ENCODE measurements at places on chromosomes 11 and 22. TPM values are rescaled to one million over a fixed set of nuclear protein-coding genes. Genes with fewer than 3 reads are reported as not detected.

DNA sequence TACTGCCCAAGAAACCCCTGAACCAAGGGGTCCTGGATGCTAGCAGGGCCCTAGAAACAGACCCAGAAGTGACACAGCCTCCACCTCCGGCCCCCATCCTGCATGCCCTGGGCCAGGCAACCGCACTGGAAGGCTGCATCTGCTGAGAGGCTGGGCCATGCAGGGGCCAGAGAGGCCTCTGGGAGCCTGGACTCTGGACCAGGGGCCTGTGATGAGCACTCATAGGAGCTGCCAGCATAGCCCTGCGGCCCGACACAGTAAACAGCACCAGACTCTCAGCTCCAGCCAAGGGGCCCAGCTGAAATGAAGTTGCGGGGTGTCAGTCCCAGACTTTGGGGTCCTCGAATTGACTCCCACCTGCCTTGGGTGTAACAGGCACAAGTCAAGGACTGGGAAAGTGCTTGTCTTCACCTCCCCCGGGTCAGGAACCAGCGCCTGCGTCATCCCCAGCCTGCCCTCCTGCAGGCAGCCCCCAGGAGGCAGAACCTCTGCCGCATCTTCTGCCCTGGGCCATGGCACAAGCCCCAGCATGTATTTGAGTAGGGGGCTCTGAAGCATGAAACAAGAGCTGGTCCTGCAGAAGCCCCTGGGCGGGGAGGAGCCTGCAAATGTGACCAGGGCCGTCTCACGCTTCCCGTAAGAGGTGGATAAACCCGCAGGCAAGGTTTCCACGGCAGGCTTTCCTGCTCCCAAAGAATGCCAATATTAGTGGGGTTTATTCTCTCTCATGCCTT, 25.2 kb upstream of the CCND1 start:
- H3K27ac ChIP-seq = no peak overlapping the region
- H3K4me1 ChIP-seq = no peaks in the 10 kb centered on the region
- H3K4me3 ChIP-seq = no peak overlapping the region
- peaks cover 4% of the 10 kb centered on the region for H3K27me3 ChIP-seq

MPZL3 gene
- total RNA-seq = 7.0 TPM

DEFB131B gene
- total RNA-seq = not detected

- H3K4me1 ChIP-seq = no peaks in the 10 kb centered on the region
- no peak for DNase-seq
- no peak overlapping the region for H3K27ac ChIP-seq
- no peaks in the 10 kb centered on the region for H3K36me3 ChIP-seq
- H3K4me3 ChIP-seq = no peak overlapping the region
Measured at GRCh38 chr11:15307619-15308024, 192.9 kb downstream of the INSC start.

APOBEC3B gene
- 13.6 TPM for total RNA-seq

GRCh38 chr11:94449029-94449428, 44.6 kb downstream of the MRE11 start:
- DNase-seq = no peak
- H3K27me3 ChIP-seq = no peaks in the 10 kb centered on the region
- H3K36me3 ChIP-seq = peaks cover 4% of the 10 kb centered on the region
- H3K27ac ChIP-seq = no peak overlapping the region

TCN2 gene
- total RNA-seq = 80.6 TPM

DNA sequence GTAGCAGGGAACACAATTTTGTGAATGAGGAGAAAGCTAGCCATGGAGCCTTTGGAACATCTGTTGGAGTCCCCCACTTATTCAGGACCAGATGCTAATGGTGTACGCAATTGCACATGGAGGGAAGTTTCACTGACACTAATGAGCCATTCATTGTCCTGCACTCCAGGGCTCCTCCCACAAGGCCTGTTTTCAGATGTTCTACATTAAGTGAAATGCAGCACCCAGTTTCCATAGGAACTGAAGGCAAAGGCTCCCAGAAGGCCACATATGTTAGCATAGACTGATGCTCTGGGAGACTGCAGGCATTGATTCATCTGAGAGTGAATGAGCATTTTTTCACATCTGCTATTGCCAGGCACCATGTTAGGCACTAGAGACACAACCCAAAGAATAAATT, 399.5 kb downstream of the ETS1 start:
- no peaks in the 10 kb centered on the region for H3K27me3 ChIP-seq
- H3K27ac ChIP-seq = no peak overlapping the region
- DNase-seq = no peak
- H3K4me1 ChIP-seq = no peaks in the 10 kb centered on the region

GP1BB gene
- 1.5 TPM for total RNA-seq

MSANTD2 gene
- 17.0 TPM for total RNA-seq

GRCh38 chr11:11894486-11894885, 52.7 kb downstream of the USP47 start:
- DNase-seq = no peak
- no peak overlapping the region for H3K27ac ChIP-seq
- H3K36me3 ChIP-seq = peaks cover 2% of the 10 kb centered on the region

DNA sequence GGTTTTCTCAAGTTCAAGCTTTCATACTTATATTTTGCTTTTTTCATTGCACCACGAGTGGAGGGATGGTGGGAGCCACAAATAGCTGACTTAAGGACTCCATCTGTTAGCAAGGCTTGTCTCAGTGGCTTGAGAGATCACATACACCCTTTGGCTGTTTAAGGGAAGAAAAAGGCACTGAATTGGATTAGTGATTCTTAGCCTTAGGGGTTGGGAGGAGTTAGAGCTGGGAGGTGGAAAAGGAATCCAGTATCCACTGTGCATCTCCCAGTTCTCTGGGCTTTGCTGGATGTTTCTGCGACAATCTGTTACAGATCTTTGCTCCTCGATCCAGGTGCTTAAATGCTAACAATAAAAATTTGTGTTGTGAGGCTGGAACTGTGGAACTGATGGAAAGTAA, 593.6 kb downstream of the CNTN5 start:
- no peak overlapping the region for H3K27ac ChIP-seq
- H3K27me3 ChIP-seq = no peaks in the 10 kb centered on the region
- H3K4me3 ChIP-seq = no peak overlapping the region
- H3K36me3 ChIP-seq = no peaks in the 10 kb centered on the region

CARD16 gene
- 68.7 TPM for total RNA-seq

MYRF gene
- 1.8 TPM for total RNA-seq

- peaks cover 2% of the 10 kb centered on the region for H3K36me3 ChIP-seq
- DNase-seq = no peak
- H3K27me3 ChIP-seq = no peaks in the 10 kb centered on the region
Measured at GRCh38 chr11:35809561-35809960, 134.3 kb upstream of the LDLRAD3 start.

DNA sequence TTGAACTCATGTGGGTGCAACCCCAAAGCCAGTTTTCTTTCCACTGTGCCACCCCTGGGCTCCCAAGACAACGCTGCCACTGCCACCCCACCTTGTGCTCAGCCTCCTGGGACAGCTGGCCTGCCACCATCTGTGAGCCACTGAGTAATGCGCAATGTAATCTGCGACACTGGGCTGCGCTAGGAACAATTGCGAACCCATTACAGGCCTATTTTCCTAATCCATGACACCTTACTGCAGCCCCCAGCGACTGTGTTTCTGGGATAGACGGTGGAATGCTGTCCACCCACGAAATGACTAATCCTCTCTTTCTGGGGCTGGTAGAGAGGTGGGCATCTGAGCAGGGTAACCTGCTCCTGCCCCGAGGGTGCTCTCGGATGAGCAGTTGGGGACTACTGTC, 22.2 kb downstream of the FLRT1 start:
- no peaks in the 10 kb centered on the region for H3K36me3 ChIP-seq
- H3K4me3 ChIP-seq = no peak overlapping the region
- no peaks in the 10 kb centered on the region for H3K27me3 ChIP-seq
- peaks cover 4% of the 10 kb centered on the region for H3K4me1 ChIP-seq
- no peak for DNase-seq
- H3K27ac ChIP-seq = no peak overlapping the region

TRPC6 gene
- not detected for total RNA-seq

- peak overlapping the region; percentile 99 for H3K27ac ChIP-seq
- H3K4me1 ChIP-seq = peaks cover 78% of the 10 kb centered on the region
- H3K4me3 ChIP-seq = no peak overlapping the region
Measured at GRCh38 chr11:12090061-12090591, 20.3 kb upstream of the MICAL2 start.

- peaks cover 11% of the 10 kb centered on the region for H3K4me1 ChIP-seq
- no peak overlapping the region for H3K4me3 ChIP-seq
- H3K36me3 ChIP-seq = no peaks in the 10 kb centered on the region
- no peak overlapping the region for H3K27ac ChIP-seq
Measured at GRCh38 chr11:75160220-75160757, 9.4 kb downstream of the SLCO2B1 start.

GRCh38 chr11:67648140-67648795, 2.3 kb downstream of the ACY3 start:
- H3K27ac ChIP-seq = no peak overlapping the region
- no peaks in the 10 kb centered on the region for H3K36me3 ChIP-seq
- DNase-seq = no peak
- no peaks in the 10 kb centered on the region for H3K4me1 ChIP-seq
- no peaks in the 10 kb centered on the region for H3K27me3 ChIP-seq

Data from endothelial cell of umbilical vein (primary cell).